ENCODE measurements at places on chromosomes 2 and 18.

DNA sequence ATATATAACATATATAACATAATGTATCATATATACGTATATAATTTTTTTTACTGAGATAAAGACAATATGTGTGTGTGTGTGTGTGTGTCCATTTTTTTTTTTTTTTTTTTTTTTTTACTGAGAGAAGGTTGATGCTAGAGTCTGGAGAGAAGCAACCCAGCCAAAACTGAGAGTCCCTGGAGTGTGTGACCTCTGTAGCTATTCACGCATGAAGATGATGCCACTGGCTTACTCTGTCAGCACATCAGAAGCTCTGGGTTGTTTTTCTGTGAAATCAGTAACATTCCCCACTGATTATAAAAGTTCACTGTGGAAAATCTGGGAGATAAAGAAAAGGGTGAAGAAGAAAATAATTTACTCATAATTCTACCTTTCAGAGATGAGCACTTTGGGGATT, 27.2 kb downstream of the CCDC195 start:
- no peak for DNase-seq

DNA sequence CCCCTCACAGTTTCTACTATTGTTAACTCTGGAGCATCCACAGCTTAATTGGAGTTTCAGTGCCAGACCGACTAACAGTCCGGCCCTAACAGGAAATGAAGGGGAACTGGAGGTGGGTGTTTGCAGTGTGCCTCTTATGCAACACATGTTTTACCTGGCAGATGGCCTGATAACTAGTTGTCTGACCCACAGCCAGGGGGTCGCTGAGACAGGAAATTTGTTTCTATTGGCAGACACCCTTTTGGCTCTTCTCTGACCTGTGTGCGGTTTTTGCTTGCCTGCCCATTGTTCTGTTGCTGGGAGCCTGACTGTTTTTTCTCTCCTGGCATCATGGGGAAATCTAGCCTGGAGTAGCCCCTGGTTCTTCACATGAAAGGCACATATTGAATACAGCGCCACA, 1329.8 kb downstream of the DSC3 start:
- no peak for DNase-seq

GRCh38 chr2:118861731-118862130, 14.3 kb upstream of the EN1 start:
- no peak for DNase-seq

DNA sequence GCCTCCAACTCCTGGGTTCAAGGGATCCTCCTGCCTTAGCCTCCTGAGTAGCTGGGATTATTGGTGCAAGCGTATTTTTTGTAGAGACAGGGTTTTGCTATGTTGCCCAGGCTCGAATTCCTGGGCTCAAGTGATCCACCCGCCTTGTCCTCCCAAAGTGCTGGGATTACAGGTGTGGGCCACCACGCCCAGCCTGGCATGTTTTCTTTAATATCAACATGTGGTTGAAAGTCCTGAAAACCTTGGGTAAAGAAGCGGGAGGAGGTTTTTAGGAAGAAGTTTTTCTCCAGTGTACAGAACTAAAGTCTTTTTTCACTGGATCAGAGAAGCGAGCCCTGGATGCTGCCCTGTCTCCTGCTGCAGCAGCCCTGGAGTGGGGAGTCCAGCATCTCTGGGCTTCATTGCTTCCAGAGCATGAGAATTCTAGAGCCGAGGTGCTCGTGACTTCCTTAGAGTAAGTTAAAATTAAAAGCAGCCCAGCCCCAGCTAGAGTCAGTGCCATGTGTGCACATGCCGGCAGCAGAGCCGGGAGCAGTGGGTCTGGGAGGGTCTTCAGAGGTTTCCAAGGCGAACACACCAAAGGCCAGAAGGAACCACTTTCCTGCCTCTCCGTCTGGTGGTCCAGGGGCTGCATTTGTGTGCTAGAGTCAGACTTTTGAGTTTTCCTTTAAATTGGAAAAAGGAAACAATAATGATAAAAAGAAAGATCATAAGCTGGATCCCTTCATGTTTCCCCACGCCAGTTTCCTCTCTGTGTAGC, 31.2 kb downstream of the ITGB1BP1 start:
- no peak for DNase-seq

DNA sequence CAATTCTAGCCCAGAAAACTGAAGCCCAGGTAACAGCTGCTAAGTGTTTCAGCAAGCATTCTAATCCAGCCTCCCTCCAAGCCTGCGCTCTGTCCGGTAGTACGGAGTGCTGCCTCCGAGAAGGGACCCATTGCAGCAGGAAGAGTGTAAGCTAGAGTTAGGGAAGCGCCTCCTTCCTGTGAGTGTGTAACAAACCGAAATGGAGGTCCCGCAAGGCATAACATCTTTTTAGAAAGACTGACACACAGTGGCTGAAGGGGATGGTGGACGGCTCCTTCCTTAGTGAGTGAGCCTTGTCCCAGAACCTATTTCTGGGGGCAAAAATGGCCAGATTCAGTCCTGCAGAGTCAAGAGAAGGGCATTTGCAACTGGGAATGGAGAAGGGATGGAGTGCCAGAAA, 12.2 kb downstream of the PKDCC start:
- no peak for DNase-seq

GRCh38 chr18:29608982-29609381, 1432.1 kb upstream of the CDH2 start:
- DNase-seq = no peak

- no peak for DNase-seq
Observed at GRCh38 chr2:141589314-141589713, 541.5 kb downstream of the LRP1B start.

GRCh38 chr2:98357849-98358248, 11.6 kb downstream of the CNGA3 start:
- DNase-seq = no peak

DNA sequence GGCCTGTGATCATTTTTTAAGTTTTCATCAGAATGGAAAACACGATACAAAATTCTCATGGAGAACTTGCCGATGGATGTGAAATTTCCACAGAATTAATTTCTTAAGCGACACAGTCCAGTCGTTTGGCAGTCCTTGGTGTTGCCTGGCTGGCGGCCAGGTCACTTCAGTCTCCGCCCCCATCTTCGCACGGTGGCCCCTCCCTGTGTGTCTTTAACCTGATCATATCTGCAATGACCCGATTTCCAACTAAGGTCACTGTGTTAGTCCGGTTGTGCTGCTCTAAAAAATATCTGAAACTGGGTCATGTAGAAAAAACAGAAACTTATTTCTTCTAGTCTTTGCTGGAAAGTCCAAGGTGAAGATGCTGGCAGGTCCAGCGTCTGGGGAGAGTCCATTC, 44.5 kb upstream of the COPS8 start:
- DNase-seq = no peak

GRCh38 chr2:72770879-72771461, 54.9 kb downstream of the EXOC6B start:
- DNase-seq = peak; percentile 10

- DNase-seq = no peak
Observed at GRCh38 chr2:120305296-120305695, 40.6 kb upstream of the INHBB start.

- no peak for DNase-seq
Observed at GRCh38 chr2:105129722-105130232, 91.9 kb downstream of the MRPS9 start.

- no peak for DNase-seq
Observed at GRCh38 chr2:23465936-23466335, 81.0 kb downstream of the KLHL29 start.

- DNase-seq = no peak
Observed at GRCh38 chr2:239674981-239675825, 274.4 kb upstream of the HDAC4 start.

DNA sequence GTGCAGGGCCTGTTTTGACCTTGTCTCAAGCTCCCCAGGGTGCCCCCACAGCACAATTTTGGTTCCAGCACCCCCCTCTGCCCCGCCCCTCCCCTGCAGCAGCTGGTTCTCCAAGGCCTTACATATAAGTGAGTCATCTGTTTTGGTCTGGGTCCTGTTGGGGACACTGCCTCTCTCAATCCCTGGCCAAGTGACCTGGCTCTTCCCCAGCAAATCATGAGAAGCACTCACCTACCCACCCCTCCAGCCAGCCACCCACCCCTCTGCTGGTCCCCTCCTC, 90.5 kb downstream of the INHBB start:
- no peak for DNase-seq

DNA sequence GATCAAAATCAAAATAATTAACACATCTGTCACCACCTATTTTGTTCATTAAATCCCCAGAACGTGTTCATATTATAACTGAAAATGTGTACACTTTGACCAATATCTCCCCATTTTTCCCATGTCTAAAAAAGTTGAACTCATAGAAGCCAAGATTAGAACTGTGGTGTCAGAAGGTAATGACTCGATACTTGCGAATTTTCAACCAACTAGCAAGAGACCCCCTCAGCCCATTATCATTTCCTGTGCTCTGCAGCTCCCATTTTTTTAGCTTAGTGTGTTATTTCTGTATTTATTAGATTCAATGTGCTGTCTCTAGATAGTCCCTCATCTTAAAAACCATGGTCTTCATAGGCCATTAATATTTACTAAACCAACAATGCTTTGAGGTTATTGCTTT, 248.7 kb upstream of the PIK3C3 start:
- DNase-seq = no peak

DNA sequence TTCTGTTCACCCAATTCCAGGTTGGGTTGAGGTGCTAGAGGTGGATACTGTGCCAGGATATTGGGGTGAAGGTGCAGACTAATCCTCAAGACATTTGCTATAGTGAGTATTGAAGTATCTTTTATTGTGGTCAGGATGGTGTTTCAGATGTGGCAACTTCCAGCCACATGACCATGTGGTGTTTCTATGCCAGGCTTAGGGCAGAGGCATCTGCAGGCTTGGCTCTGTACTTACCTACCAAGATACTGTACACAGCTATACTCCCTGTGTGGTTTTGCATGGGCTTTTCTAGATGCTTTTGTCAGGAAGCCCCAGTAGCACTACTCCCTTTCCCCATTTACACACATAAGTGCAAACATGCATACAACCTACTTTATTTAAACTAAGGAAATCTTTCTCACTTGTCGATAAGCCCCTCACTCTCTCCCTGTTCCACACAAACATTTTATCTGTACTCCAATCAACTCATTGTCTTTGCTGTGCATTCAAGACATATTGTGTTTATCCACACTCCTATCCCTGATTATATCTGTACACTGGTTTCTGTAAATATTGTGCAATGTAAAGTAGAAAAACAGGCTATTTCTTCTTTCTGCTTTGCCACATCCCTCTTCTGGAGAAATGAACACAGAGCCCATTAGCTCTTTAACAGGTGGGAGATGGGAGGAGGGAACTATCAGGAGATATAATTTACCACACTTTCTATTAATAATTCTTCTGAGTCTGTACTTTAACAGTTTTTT, 12.3 kb downstream of the ARL6IP6 start:
- DNase-seq = no peak

DNA sequence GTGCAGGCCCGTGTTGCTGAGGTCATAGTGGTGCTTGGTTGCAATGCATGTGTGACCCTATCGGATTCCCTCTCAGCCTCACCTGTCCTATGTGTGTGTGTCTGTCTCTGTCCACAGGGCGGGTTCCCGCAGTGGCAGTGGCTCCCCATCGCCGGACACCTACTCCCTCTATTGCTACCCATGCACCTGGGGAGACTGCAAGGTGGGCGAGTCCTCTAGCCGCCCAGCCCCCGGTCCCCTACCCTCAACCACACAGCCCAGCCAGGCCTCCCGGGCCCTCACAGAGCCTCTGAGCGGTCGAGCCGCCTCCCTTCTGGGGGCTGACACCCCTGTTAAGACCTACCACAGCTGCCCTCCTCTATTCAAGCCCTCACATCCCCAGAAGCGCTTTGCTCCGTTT, 14.2 kb downstream of the GAREM2 start:
- DNase-seq = no peak

- no peak for DNase-seq
Observed at GRCh38 chr2:149037851-149038250, 648 bp upstream of the LYPD6B start.

GRCh38 chr18:50644807-50645206, 84.9 kb downstream of the MAPK4 start:
- no peak for DNase-seq

DNA sequence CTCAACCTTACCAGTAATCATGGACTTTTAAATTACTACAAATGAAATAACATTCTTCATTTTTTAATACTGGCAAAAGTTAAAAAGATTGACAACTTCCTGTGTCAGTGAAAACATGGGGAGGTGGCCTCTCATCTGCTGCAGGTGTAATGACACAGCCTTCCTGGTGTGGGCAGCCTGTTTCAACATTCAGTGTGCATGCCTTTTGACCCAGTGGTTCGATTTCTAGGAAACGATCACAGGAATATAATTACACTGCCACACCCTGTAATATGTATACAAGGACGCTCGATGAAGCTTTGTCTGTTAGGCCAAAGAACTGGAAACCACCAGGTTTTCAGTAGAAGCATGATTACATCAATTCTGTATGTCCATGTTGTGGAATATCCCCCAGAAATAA, 68.7 kb downstream of the MTHFD2 start:
- DNase-seq = no peak

- no peak for DNase-seq
Observed at GRCh38 chr2:46163804-46164528, 133.2 kb upstream of the EPAS1 start.

DNA sequence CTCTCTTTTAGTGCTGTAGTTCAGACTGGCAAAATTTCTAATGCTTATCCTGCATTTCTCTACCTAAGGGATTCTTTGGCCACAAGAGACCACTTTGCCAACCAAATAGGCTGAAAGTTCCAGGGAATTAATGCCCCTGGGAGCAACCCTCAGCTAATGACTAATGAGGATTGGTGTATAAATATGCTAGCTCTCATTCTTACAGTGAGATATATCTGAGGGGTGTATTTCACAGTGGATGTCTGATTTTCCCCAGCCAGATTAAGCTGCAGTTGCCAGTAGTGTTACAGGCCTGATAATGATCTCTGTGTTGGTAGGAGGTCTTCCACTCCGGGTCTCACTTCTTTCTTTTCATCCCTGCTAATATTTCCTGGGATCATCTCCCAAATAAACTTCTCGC, 90.4 kb downstream of the GULP1 start:
- no peak for DNase-seq
